ENCODE measurements at places on chromosomes 3 and 15.
A peak's percentile ranks its signal among the peaks of the same experiment; 100 is the strongest.

DNA sequence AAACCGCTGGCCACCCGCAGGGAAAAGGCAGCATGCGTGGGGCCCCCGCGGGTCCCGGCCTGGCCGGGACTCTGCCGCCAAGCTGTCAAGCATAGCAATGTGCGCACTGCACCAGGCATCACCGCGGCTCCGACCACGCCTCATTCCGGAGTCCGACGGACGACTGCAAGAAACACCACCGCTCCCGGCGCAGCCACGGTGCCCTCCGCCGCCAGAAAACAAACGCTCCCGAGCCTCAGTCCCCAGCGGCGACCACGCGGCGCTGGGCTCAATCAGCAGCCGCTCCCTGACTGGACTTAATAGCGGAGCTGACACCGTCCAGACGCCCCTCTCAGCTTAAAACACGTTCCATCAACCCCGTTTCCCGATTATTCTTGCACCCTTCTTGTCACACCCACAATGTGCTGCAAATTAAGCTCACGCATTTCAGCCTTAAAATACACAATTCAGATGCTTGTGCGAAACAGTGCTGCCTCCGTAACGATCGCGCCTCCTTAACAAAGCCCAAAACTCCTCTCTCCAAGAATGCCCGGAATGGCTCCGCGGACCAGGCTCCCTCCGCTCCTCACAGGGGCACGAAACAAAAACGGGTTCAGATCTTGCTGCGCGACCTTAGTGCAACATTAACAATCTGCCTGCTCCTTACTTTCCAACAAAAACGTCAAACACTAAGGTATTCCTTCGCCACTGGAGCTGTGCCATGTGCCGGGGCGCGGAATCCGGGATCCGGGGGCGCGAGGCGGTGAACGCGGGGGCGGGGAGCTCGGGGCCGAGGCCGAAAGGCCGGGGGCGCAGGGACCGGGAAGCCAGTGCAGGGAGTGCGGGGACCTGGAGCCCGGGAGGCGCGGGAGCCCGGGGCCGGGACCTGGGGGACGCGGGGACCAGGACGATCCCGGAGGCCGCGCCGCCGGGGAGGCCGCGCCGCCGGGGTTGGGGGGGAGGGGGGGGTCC is 655 bp downstream of the CYFIP1 start:
- DNase-seq: peak; percentile 59

DNA sequence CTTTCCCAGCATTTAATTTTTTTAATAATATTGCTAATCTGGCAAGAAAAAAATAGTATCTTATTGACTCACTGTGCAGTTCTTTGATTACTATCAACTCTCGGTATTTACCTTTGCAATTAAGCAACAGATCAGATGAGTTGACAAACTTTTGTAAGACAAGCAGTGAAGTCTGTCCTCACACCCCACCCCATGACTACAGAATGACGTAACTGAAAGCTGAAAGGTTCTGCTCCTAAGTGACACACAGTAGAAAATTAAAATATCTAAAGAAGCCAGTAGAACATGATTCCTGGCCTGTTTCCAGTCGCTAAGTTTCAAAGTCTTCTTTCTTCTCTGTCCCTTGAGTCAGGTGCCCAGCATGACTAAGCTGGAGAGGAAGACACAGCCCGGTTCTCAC is 135.5 kb downstream of the STT3B start:
- DNase-seq: no peak

- no peak for DNase-seq
Measured at GRCh38 chr3:102156426-102156825, 278.4 kb upstream of the ZPLD1 start.

DNA sequence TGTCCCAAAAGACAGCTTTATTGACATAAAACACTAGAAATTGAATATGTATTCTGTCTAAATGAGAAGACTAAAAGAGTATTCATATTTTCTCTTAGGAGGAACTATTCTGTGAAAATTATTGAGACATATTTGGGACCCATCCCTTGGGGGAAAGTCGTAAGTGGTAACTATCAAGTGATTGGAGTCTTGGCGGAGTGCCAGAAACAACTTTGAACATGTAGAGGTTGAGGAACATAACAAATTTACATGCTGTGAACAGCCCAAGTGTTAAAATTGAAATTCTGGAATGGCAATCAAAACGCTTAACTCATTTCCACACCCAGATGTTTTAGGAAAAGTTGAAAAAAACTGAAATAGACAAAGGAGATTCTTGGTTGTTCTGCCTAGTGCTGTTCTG is 1034.6 kb downstream of the NSUN3 start:
- DNase-seq: no peak

DNA sequence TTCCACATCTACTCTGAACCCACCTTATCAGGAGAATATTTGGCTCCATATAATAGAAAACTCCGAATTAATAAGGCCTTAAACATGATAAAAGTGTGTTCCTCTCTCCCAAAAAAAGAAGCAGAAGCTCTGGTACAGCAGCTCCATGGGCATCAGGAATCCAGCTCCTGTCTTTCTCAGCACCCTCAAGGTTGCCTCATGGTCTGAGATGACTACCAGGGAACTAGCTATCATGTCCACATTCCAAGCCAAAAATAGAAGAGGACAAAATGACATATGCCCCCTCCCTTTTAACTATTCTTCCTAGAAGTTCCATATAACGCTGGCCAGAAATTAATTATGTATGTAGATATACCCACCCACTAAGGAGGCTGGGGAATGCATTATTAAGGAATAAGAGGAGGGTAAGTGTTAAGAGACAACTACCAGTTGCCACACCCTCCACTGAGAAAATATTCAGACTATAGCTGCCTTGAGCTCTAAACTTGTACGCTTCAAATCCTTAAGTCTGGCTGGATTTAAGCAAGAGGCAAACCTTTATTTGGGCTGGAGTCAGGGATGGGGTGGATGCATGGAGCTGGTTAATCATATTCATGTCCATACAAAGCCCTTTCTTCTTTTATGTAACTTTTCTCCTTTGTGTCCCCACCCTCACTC is 35.8 kb upstream of the CTDSPL start:
- DNase-seq: no peak

GRCh38 chr15:95713324-95713723 is 617.2 kb upstream of the NR2F2 start:
- DNase-seq: no peak

- peak; percentile 30 for DNase-seq
Measured at GRCh38 chr3:86990734-86991481, at the start of gene VGLL3. TSS of gene VGLL3 (minus strand) at chr3:86991149. CDS start at chr3:86990743, 406 bp downstream.

GRCh38 chr3:184372911-184373310 is 5.1 kb downstream of the THPO start:
- no peak for DNase-seq

- no peak for DNase-seq
Measured at GRCh38 chr3:62785384-62785783, 89.8 kb downstream of the CADPS start.

DNA sequence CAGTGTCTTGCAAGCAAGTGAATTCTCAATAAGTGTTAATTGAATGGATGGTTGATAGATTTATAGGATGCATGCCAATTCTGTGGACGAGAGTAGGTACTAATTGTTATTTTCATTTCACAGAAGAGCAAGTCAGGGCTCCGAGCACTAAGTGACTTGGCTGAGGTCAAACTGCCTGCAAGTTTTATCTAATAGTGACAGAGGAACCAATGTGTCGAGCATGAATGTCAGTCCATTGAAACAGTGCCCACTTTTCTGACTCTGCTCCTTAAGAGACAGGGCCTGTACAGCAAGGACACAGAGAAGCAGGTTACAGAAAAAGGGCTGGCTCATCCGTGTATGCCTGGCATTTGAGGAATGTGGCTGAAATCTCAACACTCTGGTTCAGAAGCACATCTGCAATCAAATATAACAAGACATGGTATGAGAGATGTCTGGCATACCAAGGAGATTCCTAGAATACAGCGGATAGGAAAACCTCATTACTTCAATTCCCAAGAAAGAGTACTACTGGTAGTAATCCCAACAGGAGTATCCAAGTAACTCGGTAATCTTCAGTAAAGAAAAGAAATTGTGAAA is 6.0 kb upstream of the B3GNT5 start:
- DNase-seq: no peak

DNA sequence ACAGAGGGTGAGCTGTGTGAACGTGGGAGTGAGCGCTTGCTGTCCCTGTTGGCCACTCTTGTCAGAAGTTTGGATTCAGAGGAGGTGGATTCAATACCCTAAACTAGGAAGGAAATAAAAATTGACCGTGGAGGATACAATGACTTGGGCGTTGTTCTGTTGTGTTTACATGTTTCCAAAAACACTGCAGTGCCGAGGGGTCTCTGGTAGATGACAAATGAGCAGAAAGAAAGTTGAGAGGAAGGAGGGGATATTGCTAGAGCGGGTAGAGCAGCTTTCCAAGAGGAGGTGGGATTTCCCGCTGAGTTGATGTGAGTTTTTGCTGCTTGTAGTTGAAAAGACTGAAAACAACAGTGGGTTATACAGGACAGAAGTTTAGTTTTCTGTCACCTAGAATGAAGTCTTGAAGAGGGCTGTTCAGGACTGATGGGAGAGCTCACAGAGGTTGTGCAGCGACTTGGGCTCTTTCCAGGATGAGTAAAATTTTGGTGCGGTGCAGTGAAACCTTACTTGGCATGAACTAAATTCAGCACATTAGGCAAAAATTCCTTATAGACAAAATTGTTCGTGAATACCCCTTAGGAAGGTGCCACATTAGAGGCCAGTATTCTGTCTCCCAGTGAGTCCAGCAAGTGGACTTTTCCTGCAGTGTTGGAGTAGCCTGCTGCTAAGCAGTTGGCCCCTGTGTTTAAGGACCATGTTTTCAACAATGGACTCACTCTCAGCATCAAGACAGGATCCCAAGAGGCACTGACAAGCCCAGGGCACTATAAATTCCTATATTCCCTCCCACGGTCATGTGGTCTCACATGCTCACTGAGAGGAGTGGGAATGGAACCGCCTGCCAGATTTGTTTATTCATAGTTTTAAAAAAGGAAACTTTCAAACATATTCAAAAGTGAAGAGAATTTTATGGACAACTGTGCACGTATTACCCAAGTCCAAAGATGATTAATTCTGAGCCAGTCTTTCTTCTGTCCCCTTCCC is 435.0 kb upstream of the C2CD4B start:
- no peak for DNase-seq

GRCh38 chr15:49473031-49473430 is 50.0 kb downstream of the FGF7 start:
- no peak for DNase-seq

DNA sequence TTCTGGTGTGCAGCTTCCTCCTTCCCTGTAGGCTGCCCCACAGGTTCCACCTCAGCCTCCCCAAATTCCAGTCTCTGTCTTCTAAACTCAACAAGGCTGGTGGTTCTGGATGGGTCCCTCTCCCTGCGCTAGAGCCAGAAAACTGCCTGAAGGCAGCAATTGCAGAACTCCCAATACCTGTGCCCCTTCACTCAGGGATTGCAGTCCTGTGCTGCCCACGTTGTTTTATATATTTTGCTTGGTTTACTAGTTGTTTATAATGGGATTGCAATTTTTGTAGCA is 14.8 kb upstream of the NPTN start:
- DNase-seq: no peak

DNA sequence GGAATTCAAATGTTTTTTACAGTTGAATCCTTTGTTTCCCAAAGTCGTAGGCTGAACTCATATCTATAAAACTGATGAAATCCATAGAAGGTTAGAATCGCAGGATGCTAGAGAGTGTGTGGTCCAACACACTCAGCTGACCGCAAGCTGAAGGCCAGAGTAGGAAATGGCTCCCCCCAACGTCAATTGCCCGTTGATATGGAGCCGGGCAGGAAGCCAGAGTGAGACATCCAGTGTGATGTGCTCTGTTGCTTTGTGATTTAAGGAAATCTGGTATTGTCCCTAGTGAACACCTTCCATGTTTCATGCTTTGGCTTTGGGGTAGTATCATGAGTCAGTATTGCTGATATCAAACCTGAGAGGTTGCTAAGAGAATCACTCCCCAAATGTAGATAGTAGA is 5.8 kb upstream of the MEX3B start:
- no peak for DNase-seq

GRCh38 chr3:160450846-160451245 is 1.3 kb upstream of the TRIM59 start:
- DNase-seq: no peak

DNA sequence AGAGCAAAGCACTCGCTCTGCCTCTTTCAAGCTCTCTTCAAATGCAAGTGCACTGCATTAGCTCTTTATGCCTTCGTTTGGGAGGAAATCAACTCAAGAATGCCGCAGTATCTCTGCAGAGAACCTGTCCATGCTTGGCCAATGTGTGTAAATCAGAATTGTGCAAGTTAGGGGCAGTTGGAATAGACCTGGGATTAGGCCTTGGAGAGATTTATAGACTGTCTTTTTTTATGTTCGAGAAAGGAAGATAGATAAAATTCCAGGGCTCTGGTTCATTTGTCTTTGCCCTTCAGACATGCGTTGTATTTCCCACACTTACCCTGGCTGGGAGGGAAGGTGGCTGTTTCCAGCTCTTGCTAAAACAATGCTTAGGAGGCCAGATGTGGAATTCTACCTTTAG is 163.7 kb downstream of the MOBP start:
- no peak for DNase-seq

- DNase-seq: peak; percentile 45
Measured at GRCh38 chr3:52436500-52437149, 8.3 kb downstream of the SEMA3G start.

GRCh38 chr3:187920913-187921312 is 175.6 kb upstream of the BCL6 start:
- no peak for DNase-seq

DNA sequence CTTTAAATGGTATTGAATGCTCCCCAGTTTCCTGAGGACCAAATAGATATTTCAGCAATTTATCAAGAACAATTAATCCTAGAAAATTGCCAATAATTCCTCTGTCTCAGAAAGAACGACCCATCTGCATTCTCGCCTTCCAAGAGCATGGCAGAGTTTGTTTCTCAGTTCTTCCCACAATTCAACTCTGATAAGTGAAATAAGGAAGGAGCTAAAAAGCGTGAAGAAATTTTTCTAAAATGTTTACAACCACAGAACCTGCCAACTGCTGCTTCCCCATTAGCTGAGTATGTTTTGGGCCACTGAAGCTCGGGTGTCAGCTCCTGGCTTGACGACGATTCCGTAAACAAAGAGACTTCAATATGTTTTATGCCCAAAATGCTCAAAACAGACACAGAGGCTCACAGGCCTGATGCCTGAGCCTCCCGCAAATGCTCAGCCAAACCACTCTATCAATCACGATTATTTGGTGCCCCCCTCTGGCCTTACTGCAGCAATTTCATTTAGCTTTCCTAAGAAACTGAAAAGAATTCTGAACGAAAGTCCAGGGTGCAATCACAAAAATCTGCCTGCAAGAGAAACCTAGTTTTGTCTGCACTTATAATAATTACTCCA is 259.2 kb upstream of the CCDC54 start:
- no peak for DNase-seq

- no peak for DNase-seq
Measured at GRCh38 chr3:194715022-194715800, 29.5 kb downstream of the FAM43A start.

- no peak for DNase-seq
Measured at GRCh38 chr3:154981664-154982063, 98.5 kb upstream of the MME start.

GRCh38 chr15:69297642-69298353 is 914 bp upstream of the PAQR5 start:
- no peak for DNase-seq

GRCh38 chr3:70702132-70702531 is 389.7 kb upstream of the MDFIC2 start:
- DNase-seq: no peak

Data from breast epithelium (tissue), 4 donors.